ENCODE measurements at places on chromosomes 5 and 9.
A peak's percentile ranks its signal among the peaks of the same experiment; 100 is the strongest.

GRCh38 chr5:154590093-154590724 is 112.2 kb upstream of the HAND1 start:
- no peak for DNase-seq

DNA sequence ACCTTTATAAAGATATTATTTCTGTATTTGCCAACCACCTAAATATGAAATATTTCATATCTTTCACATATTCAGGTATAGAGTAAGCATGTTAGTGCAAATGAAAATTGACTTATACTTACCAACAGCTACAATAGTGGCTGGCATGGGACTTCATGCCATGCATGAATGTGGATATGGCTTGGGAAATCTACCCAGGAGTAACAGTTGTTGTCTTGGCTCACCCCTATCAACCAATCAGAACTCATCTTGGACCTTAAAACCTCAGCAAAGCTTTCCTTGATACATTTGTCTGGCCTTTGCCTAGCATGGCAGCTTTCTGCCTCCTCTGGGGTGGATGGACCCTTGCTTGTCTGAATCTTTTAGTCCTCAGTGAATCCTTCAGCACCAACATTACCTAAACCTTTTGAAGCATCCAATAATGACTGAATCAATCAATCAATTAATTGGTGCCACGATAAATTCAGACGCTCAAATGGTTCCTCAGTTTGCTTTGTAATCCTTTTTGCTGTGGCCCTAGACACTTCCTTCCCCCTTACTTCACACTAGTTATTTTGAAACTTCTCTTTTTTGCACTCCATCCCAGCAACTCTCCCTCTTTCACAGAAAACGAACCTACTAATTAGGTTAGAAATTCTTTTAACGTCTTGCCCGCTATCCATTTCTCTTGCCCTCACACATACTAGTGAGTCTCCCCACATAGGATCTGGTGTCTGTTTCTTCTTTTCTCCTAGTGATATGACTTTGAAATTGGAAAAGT is 132.3 kb upstream of the ZNF608 start:
- no peak for DNase-seq

DNA sequence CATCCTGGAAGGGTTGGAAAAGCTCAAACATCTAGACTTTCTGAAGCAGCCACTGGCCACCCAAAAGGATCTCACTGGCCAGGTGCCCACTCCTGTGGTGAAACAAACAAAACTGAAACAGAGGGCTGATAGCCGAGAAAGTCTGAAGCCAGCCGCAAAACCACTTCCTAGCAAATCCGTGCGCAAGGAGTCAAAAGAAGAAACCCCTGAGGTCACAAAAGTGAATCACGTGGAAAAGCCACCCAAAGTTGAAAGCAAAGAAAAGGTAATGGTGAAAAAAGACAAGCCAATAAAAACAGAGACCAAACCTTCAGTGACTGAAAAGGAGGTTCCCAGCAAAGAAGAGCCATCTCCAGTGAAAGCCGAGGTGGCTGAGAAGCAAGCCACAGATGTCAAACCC is 87.6 kb downstream of the MAP1B start:
- DNase-seq, result peak; percentile 83

- DNase-seq, result no peak
Observed at GRCh38 chr5:71652803-71653543, 65.8 kb downstream of the MCCC2 start.

GRCh38 chr9:136832581-136832980 is 9.7 kb upstream of the AJM1 start:
- no peak for DNase-seq

DNA sequence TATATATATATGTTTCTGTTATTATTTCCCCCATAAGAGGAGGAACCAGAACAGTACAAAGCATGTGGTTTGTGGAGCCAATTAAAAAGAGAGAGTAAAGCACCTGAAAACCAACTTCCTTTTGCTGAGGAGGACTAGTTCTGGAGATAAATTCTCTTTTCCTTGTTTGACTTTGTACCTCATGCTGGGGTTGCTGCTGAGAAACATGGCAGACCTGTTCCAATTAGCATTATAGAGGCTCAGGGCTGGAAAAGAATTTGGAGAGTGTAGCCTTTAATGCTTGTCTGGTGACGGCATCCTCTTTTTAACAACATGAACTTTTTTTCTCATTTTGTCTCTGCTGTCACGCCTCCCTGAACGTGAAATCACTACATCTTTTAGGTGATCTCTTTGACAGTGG is 32.8 kb upstream of the NMUR2 start:
- DNase-seq, result no peak

- DNase-seq, result no peak
Observed at GRCh38 chr5:201672-202071, 10.4 kb downstream of the LRRC14B start.

GRCh38 chr5:127746756-127747155 is 43.6 kb downstream of the CCDC192 start:
- no peak for DNase-seq

GRCh38 chr9:4585135-4585534 is 77.0 kb upstream of the PLPP6 start:
- no peak for DNase-seq

DNA sequence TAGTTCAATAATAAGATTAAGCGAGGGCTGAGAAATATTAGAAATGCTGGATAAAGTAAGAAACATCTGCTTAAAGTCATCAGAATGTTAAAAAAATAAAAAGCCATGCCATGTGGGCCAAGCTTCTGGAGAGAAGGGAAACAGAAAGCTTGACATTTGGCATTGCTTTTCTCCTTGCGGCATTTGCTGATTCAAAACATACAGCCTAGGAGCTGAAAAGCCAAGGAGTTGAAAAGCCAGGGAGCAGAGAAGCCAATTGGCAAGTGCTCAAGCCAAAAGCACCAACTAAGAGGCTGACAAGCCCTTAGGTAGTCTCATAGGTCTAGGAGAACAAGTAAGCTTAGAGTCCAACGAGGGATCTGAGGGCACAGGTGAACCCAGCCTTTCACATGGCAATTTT is 754.3 kb downstream of the TLE4 start:
- DNase-seq, result no peak

DNA sequence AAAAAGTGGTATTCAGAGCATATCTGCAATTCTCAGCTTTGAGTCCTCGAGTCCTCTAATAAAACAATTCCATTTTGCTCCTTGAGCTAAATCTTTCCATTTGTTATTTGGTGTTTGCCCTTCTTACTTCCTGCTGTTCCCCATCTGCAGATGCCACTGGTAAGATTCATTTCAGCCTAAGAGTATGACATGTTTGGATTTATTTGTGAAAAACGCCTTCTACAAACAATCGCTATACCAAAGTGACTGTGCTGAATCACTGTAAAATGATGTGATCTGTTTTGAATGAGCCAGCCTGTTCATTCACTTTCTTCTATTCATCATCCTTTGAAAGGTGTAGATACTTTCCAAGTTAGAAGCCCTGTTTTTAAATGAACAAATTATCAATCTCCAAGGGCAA is 27.7 kb downstream of the KCTD16 start:
- DNase-seq, result no peak

- DNase-seq, result no peak
Observed at GRCh38 chr5:132202711-132203463, 24.8 kb downstream of the P4HA2 start.

Data from T-helper 2 cell (primary cell).